ENCODE measurements at places on chromosomes 3 and 15. TPM values are rescaled to one million over a fixed set of nuclear protein-coding genes. Genes with fewer than 3 reads are reported as not detected.

Gene KIF7
- total RNA-seq = 7.2 TPM

Gene CGNL1
- total RNA-seq = 31.9 TPM

Gene GOLGA8T
- not detected for total RNA-seq

Gene FHIT
- total RNA-seq = 6.1 TPM

GRCh38 chr15:27855137-27855536 is 244.0 kb downstream of the OCA2 start:
- DNase-seq = no peak

GRCh38 chr3:100425316-100425715 is 24.0 kb downstream of the LNP1 start:
- DNase-seq = no peak

DNA sequence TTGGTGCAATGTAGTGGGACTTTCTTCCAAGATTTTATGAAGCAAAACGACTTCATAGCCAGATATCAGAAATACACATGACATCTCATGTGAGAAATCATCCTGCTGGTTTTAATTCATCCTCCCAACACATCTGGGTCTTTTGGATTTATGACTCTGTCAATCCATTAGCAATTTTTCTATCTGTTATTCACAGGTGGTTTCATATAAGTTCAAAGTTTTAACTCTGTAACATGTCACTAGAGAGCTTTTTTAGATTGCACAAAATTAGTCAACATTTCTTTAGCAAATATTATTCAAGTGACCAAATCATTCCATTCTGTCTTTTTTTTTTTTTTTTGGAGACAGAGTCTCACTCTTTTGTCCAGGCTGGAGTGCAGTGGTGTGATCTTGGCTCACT is 30.4 kb downstream of the SQOR start:
- DNase-seq = no peak

- DNase-seq = no peak
Observed at GRCh38 chr3:146501752-146502151, 32.4 kb upstream of the PLSCR2 start.

DNA sequence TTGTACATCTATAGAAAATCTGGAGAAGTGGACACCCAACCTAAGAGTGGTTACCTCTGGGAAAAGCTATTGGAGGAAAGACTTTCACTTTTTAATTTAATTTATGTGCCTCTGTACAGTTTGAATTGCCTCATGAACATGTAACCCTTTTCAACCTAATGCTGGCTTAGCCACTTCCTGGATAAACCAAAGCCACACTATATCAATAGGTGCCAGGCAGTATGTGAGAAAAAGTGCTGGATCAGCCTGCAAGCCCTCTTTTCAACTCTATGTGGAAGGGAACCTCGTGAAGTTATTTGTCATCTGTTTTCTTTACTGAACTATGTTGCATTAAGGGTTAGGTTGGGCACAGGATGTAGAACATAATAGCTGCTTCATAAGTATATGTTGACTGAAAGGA is 9.3 kb upstream of the TOPAZ1 start:
- no peak for DNase-seq

GRCh38 chr15:65631503-65631902 is 9.8 kb downstream of the SLC24A1 start:
- DNase-seq = no peak
